Left colon (tissue), 2 donors: ENCODE measurements at places on chromosomes 6 and 20. TPM values are rescaled to one million over a fixed set of nuclear protein-coding genes. Genes with fewer than 3 reads are reported as not detected.

The PEX3 gene
- total RNA-seq: 11.2 TPM

GRCh38 chr6:135488023-135488422, 9.5 kb downstream of the AHI1 start:
- DNase-seq: no peak

The RAB44 gene
- total RNA-seq: 0.42 TPM

- no peak for DNase-seq
Measured at GRCh38 chr6:168605964-168606363, 165.0 kb downstream of the SMOC2 start.

The FAM209B gene
- total RNA-seq: not detected

- no peak for DNase-seq
Measured at GRCh38 chr6:46199387-46199786, 28.6 kb upstream of the ENPP5 start.

The ASIP gene
- not detected for total RNA-seq

DNA sequence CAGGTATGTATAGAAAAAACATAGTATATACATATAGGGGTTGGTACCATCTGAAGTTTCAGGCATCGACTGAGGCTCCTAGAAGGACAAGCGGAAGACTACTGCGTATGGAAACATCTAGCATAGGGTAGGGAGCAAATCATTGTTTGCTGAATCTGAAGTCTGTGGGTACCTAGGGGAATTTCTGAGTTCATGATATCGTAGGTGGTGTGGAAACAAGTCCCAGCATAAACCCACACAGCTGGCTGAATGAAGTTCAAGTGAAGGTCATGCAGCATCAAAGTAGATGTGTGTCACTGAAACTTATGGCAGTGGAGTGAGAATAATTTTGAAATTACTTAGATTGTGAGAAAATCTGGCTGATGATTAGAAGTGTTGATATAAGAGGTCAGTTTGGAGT, 39.4 kb downstream of the MAP7 start:
- no peak for DNase-seq

DNA sequence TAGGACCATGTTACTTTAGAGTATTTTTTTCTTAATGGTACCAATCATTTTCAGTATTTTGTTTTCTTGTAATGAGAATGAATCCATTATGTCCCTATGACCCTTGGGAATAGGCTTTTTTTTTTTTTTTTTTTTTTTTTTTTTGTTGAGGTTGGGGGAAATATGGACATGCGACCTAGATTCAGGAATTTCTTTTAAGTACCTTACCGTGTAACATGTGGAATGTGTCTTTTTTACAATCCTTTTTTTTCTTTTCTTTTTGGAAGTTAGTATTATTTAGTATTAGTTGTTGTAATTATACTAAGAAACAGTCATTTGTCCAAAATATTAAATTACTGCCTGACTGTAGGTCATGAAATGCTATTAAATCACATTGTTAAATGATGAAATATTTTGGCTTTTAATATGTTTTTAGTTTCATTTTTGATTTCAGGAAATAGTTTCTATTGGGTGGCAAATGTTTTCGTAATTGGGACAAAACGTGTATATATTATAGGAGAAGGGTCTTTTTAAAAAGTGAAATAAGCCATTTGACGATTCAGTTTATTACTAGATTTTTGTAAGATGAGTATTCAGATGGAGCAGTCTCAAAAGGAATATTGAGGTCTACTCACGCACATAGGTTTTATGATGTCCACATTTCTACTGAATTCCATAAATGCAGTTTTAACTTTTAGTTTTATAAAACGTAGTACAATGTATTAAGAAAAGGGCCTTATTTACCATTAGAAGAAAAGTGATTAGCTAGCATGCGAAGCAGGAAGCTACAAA, 4.9 kb downstream of the ARID1B start:
- DNase-seq: no peak

DNA sequence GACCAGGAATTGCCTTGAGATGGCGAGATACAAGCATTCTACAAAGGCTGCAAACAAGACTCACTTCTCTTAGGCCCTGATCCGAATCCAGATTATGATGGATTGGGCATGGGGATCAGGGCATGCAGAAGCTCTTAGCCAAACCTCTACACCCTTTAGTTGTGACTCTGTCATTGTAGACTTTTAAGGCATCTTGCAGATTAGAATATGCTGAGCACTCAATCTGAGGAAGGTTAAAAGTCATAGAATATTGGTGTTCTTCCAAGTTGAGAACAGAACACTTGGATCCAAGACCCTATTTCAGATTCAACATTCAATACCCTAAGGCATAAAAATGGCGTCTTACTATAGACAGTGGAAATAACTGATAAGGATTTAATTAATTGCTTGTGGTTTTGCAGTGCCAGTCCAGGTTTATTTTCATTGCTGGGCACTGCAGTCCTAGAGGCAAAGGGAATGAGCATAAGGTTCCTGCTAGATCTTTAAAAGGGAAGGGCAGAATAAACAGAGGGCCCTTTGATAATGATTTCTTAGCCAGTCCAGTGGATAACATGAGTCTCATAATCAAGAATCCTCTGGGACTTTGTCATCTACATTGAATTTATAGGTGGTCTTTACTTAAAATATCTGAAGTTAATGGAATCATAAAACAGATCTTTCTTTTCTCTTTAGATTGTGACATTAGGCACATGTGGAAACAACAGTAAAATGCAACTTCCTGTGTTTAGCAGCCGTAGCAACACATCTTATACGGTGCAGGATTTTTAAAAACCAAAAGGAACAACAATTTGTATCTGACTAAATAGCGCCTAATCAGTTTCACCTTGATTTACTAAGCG, 17.6 kb downstream of the PHACTR2 start:
- DNase-seq: no peak

DNA sequence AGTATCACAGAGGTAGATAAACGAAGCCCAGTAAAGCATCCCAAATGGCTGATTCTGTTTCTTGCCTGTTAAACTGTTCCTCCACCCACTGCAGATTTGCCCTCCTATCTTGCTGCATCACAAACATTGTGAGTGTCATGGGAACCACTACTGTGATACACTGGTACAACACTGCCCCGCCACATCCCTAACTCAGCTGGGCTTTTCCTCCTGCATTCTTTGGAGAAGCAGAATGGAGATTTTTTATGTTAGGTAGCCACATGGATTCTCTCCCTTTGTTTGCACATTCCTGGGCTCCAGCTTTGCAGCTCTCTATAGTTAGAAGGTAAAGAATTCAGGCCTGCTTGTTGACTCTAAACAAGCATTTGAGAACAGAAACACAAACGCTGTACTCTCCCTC, 234.1 kb downstream of the TMEM242 start:
- DNase-seq: no peak

DNA sequence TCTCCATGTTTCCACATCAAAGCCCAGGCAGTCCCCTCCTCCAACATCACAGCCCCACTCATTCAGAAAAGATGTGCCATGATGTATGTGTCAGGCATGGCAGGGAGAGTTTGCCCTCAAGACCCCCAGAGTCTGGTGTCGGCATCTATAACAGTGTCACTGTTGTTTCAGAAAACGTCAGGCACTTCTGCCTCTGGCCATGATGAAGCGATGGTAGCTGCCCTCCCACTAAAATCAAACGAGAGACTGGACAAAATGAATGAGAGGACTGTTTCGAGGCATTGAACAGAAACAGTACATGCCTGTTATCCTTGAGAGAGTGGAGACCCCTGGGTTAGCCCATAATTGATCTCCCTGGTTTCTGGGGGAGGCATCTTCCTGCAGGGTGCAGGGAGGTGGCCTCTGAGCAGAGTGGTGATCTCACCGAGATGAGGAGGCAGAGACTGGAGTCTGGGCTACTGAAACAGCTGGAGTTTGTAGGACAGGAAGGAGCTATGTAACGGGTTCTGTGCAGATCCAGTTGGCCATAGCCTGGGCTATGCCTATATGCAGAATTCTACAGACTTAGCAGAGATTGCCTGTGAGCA, 144.5 kb downstream of the SYCP2 start:
- no peak for DNase-seq

DNA sequence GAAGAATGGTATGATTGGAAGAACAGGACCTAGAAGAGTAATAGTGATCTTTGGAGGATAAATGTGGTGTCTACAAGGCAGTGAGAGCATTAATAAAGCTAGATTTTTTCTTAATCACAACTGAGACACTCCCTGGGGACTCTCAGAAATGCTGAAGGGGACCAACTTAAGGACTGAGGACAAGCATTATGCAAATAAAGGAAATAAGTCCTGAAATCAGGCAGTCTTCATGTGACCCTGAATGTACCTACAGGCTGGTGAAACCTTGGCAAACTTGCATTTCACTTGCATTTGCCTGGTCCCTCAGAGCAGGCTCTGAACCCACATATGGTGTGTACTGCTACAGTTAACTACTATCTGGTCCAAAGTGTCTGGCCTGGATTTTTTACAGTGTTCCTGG, 19.3 kb upstream of the TTK start:
- no peak for DNase-seq

DNA sequence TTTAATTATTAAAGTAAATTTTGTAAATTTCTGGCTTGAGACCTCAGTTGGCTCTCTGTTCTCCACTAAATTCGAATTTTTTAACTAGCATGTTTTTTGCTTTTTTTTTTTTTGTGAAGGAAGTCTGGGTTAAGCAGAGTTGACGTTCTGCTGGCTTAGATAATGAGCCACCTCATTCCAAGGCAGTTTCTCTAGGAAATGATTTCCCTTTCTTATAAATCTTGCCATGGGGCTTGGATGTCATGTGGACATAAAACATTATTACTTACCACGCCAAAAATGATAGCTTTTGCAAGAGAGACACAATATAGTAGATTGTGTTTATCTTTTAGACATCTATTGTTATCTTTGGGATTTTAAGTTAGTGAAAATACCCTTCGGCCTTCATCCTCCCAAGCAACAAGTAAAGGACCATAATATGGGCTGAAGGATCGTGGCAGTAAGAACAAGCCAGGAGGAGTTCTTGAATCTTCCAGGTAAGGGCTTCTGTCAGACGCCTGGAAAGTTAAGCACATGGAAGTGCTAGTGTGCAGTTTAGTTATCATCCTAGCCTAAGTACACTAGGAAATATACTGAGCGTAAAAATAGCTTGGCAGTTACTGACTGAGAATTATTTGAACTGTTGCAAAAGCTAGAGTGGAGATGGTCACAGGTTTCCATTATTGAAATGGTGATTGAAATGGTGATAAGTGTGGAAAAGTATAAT, 30.7 kb downstream of the ADGRG6 start:
- DNase-seq: no peak

DNA sequence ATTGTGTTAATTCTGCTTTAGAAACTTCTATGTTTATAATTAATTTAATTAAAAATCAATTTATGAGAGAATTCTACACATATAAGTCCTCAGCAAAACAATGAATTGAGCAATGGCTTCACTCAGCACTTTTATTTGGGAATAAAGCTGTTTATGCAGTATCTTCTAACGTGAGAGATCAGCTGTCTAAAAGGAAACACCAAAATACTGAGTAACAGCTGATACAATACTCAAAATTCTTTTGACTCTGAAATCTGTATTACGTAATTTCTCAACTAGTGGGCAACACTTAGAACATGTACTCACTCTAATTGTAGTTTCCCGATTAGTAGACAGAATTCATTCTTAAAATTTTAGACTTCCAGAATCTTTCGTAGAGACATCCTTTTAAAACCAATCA, 49.8 kb downstream of the MAP3K7 start:
- DNase-seq: no peak

The PBOV1 gene
- not detected for total RNA-seq

DNA sequence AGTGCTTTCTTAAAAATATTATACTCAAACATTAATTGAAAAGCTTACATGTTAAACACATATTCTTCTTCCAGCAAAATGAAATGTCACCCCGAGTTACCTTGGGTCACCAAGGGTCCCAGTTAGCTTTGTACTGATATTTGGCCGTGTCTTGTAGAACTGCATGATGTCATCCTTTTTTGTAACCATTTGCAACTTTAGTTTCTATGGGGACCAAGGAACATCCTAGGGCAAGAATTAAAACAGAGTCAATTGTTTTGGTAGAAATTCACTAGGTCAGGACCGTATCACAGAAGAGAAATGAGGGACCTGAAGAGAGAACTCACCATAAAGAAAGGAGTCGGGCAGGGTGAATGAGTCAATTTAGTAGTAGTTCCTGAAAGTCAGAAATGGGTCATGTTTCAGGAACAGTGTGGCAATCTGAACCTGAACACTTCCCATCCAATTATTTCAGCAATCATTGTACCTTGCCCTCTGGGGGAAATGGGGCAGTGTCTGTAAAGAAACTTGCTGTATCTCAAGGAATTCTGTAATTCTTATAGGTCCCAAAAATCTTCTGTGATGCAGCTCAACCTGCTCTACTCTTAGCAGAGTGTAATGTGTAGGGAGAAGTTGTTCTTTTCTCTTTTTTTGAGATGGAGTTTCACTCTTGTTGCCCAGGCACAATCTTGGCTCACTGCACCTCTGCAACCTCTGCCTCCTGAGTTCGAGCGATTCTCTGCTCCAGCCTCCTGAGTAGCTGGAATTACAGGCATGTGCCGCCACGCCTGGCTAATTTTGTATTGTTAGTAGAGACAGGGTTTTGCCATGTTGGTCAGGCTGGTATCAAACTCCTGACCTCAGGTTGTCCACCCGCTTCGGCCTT, 5.3 kb upstream of the AKAP7 start:
- DNase-seq: no peak

The KCNK5 gene
- 52.9 TPM for total RNA-seq

The BCAS4 gene
- 0.85 TPM for total RNA-seq

GRCh38 chr6:123042401-123042800, 46.4 kb downstream of the CLVS2 start:
- no peak for DNase-seq

The RBPJL gene
- total RNA-seq: not detected

DNA sequence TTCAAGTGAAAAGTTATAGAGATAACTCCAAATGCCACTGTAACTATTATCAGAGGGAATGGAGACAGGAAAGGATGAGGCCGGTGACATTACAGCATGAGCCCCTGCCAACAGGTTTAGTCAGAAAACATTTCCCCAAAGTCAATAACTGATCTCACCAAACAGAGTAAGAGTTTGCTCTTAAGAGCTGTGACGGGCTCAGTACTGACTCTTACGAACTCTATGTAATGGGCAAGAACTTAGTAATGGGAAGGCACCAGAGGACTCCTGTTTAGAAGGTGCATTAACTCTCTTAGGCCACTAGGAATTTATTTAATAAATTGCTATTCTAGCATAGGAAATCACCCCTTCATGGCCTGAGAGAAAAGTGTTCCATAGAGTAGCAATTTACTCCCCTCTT, 76.8 kb downstream of the SAMD5 start:
- no peak for DNase-seq
